ENCODE measurements at places on chromosomes 11 and 22. TPM values are rescaled to one million over a fixed set of nuclear protein-coding genes. Genes with fewer than 3 reads are reported as not detected.

Gene CD248
- 0.03 TPM for polyA plus RNA-seq

Gene SPCS2
- 88.9 TPM for polyA plus RNA-seq

Gene PRR5
- 7.4 TPM for polyA plus RNA-seq

Gene TNNI2
- polyA plus RNA-seq, result not detected

Gene C11orf91
- 0.21 TPM for polyA plus RNA-seq

Gene ANO9
- polyA plus RNA-seq, result 0.23 TPM

Gene TSSK2
- not detected for polyA plus RNA-seq

Gene OR52H1
- polyA plus RNA-seq, result 0.33 TPM

Gene ADM
- 40.0 TPM for polyA plus RNA-seq

Gene TNNT3
- not detected for polyA plus RNA-seq

Gene CYTH4
- polyA plus RNA-seq, result 0.29 TPM

Gene SLC16A8
- 0.06 TPM for polyA plus RNA-seq

Gene OR4A16
- polyA plus RNA-seq, result not detected

Gene ACTN3
- 0.10 TPM for polyA plus RNA-seq

Gene LAYN
- 0.43 TPM for polyA plus RNA-seq

Gene SCGB2A2
- polyA plus RNA-seq, result not detected

Measured in endothelial cell of umbilical vein (primary cell).